Left renal cortex interstitium (tissue), 4 donors: ENCODE measurements at places on chromosomes 7 and 10.

DNA sequence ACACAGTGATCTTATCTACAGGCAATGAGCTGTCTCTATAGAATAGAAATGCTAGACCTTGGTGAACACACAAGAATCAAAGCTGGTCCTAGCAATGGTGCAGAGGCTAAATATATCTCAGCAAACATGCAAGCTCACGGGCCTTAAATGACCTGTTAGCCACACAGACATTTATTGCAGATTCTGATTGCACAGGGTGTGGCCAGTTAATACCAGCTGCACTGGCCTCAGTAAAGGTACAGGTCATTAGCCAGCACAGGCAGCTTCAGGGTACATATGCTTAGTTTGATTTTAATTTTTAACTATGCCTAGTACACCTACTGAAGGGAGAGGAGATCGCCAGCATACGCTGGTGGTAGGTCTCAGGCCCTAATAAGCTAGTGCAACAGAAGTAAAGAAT, 265.4 kb upstream of the DGKB start:
- DNase-seq: no peak

DNA sequence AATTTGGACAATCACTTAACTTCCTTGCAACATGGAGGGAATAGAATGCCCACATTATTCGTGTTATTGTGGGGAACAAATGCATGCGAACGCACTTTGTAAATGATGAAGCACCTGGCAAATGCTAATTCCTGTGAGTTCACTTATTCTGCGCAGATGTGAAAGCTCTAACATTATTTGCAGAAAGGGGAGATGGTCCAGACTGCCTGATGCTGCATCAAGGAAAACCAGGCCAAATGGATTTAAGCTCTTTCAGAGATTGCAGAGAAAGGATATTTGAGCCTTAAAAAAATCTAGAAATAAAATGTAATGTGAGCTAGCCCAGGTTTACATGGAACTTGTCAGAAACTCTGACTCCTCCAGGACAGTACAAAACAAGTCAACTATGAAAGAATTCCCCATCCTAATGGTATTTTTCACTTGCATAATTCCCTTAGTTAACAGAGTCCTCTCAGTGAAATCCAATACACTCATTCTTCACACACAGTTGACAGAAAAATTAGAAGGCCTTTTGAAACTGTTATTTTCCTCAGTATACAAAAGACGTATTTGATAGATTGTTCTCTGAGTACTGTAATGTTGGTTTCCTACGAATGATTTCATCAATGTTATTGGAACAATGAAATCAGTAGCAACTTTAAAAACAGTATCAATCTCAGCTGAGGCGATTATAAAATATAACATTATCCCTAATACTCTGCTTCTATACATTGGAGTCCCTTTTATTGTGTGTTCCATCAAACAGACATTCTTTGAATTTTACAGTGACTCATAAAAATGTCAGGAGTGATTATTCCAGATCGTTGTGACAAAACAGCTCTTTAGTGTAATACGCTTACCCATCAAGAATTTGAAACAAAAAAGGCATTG, 136.3 kb upstream of the ANK3 start:
- DNase-seq: no peak

DNA sequence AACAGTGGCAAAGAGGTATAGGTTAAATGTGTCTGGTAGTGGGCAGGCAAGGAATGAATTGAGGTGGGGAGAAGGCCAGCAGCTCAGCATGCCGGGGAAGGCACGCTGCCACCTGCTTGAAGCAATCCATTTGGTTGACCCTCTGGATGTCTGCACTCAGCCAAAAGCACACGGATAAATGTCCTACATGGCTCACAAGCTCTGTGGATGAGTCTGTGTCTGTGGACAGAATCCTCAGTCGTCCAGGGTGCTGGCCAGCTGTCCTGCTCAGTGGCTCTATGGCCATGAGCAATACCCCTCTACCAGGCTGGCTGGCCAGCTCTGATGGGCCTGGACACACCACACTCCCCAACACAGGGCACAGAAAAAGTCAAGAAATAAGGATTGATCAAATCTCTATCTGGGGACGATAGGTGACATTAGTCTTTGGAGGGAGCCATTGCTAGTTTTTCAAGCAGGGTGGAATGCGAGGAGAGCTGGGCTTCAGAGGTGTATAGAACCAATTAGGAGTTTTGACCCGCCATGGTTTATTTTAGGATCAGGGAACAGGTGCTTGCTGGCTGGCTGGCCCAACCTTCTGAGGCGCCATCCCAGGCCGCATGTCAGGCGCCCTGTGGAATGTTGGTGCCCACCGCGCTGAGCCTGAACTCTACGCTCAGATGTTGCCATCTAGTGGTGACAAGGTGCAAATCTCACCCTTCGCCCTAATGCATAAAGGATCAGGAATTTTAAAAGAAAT, 493.4 kb downstream of the TNS3 start:
- DNase-seq: peak; percentile 9

- no peak for DNase-seq
Measured at GRCh38 chr10:1102416-1102815, 46.2 kb downstream of the WDR37 start.

GRCh38 chr7:83524277-83525075, 124.5 kb downstream of the SEMA3E start:
- no peak for DNase-seq

DNA sequence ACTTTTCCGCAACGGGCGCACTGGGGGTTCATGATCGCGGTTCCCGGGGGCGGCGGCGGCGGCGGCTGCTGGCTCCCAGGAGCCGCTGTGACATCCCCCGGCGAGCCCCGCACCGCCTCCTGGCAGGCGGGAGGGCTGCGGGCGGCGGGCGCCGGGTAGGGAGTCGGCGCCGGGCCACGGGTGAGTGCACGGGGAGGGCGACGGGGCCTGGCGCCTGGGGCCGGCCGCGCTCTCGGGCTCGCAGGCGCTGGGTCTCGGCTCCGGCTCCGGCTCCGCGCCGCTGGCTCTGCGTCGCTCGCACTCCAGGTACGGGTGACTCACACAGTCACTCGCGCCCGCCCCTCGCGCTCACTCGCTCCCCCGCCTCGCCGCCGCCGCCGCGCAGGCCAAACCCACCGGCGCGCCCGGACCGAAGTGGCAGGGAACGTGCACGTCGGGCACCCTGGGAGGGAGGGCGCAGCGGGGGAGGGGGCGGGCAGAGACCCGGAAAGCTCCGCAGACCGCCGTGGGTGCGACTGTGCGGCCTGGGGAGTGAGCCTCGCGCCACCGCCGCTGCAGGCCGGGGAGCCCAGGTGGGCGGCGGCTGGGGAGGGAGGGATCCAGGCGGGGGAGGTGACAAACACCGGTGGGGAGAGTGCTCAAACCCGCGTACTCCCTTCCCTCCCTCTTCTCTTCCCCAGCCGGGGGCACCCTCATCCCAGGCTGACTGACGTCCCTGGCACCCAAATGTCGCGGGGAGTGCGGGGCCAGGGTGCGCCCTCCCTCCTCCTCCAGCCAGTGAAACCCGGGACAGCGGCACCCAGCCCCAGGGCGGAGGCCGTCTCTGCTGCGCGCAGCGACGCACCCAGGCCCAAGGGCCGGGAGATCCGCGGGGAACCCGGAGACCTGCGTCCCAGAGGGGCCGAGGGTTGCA, 276.9 kb upstream of the NEBL start:
- no peak for DNase-seq

DNA sequence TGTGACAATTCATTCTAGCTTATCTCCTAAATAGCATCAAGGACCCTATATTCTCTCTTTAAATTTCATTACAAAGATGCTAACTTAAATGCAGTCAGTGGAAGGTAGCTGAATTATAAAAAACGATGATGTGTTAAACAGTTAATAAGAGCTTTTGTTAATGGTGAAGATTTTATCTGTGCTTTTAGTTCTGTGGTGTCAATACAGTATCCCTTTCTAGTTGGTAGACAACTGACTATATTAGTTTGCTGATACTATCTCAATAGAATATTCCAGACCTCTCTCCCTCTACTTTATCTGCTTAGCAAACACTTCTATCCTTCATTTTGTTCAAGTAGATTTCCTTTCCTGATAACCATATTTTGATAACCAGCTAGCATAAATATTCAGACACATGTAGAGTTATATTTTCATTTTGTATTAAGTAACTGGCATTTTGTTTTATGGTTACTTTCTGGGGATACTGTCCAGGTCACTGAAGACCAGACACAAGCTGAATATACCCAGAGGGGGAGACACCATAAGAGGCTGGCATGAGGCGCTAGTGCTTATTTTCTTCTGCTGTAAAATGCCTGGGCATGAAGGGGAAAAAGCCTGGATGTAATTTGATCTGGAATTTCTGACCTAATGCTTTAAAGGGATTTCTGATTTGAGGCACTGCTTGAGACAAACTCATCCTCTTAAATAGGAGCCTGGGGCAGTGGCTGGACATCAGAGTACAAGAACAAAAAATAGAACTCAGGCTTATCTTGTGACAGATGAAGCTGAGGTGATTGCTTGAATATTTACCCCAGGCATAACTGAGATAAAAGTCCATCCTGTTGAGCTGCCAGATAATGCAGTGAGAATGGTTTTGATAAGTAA, 197.5 kb downstream of the MALRD1 start:
- DNase-seq: no peak

DNA sequence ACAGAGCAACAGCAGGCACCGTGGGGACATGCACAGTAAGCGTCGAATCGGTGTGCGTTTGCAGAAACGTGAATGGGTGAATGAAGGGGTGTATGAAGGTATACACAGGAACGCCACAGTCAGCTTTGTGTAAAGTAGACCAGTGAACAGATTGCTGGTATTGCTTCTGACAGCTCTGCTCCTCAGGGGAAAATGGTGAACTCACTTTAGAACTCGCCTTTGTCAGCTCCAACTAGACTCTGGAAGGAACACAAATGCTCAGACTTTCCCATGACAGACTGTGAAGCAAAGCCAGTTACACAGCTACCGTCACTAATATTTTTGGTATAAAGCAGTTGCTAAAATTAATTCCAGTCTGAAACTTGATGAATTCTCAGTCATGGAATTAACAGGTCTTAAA, 78.9 kb downstream of the CUX1 start:
- no peak for DNase-seq

DNA sequence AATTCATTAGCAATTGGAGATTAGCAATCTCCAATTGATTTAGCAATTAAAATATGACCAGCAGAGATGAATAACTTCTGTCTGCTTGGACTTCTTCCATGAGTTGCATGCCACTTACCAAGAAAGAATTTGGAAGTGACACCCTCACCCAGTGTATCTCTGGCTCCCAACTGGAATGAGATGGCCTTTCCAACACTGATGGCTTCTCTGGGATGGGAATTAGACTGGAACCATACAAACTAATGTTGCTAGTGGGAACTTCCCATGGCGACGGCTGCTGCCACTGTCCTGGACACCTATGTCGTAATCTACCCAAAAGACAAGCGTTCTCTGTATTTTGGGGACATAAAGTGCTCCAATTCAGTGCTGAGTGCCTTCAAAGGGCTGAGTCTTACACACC, 192.3 kb downstream of the COBL start:
- no peak for DNase-seq

DNA sequence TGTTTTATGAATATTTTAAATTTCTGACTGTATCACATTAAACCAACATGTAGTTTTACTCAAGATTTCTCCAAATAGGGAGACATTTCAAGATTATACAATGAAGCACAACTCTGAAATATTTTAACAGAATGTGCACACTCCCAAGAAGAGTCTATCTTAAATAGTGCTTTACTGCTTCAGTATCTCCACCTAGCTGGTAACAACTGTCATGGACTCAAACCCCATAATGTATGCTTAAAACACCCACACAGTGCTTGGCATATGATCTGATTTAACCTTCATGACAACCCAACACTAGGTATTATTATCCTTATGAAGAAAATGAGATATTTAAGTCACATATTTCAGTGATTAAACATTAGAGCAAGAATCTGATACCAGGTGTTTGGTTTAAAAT, 45.9 kb downstream of the ASZ1 start:
- DNase-seq: no peak

DNA sequence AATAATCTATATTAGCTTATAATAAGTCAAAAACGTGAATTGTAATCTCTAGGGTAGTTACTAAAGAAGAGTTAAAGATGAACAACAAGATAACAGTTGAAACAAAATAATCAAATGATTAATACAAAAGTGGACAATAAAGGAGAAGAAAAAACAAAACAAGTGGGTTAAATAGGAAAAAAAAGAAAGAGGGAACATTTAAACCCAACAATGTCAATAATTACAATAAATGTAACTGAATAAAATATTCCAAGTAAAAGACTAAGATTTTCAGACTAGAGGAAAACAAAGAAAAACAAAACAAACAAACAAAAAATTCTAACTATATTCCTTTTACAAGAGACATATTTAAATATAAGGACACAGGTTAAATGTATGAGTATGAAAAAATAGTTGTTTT, 38.0 kb upstream of the ZEB1 start:
- no peak for DNase-seq

DNA sequence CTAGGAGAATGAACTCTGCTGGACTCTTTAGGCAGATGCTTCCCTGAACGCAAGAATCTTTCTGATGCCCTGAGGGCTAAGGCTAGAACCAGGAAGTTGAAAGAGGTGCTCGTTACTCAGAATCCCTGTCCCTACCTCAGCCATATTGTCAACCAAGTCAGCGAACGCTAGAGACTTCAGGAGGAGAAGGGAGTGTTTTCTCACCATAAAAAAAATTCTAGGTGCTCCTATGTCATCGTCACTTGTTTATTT, 359.4 kb downstream of the PRPF18 start:
- no peak for DNase-seq

DNA sequence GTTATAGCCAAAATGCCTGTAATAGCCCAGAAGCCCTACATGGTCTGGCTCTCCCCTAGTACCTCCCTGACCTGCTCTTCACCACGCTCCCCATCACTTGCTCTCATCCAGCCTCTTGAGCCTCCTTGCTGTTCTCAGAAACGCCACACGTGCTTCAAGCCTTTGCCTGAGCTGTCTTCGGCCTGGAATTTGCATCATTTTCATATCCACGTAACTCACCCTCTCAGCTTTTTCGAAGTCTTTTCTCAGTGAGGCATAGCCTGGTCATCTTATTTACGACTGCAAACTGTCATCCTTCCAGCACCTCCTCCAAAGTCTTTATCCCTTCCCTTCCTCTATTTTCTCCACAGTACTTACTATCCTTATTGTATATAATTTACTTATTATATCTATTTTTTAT, 151.0 kb upstream of the AHR start:
- no peak for DNase-seq

DNA sequence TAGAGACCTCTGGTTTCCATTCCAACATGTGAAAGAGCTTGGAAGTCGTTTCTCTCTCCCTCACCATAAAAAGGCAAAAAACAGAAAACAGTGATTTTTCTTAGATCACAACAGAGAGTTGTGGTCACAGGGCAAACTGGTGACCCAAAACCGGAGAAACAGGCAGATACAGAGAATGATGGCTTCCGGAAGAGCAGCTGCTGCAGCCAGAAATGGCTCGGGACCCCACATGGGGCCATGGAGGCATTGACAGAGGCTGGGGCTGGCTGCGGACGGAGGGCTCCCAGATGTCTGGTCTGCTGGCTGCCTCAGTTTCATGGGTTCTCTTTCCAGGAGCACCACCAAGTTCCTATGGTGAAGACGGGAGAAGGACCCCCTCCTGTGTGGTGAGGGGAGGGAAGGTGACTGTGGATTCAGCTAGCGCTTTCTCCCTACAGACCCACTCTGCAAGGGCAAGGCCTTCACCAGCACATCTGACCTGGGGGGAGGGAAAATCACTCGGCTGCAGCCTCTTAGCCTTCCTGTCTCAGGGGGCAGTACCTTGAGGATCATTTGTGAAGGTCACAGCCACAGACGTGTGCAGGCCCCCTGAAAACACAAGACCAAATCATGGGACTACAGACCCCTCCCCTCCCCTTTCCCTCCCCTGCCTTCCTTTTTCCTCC, 81.4 kb downstream of the WDR37 start:
- DNase-seq: no peak

- no peak for DNase-seq
Measured at GRCh38 chr7:78709658-78710057, 743.8 kb downstream of the MAGI2 start.
